Heart left ventricle (tissue), 16 donors: ENCODE measurements at places on chromosomes 5 and 9. TPM values are rescaled to one million over a fixed set of nuclear protein-coding genes. Genes with fewer than 3 reads are reported as not detected.

OLFM1 gene
- total RNA-seq, result 11.8 TPM

GRCh38 chr5:109028608-109029299 is 281.1 kb downstream of the FER start:
- DNase-seq, result no peak

DNA sequence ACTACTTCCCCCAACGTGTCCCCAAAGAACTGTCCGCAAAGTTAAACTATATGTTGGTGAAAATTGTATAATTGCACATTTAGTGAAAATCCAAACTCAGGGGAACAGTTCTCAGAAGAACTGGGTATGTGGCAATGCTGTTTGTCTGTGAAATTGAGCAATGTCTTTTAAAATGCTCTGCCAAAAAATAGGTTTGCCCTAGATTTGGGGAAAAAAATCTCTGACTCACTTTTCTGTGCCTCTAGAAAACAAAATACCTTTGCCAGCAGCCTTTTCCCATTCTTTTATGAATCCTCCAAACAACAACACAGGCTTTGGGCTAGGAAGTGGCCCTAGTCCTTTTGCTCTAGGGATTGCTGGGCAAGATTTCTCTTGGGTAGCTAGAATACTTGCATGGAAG is 37.4 kb upstream of the ZNF608 start:
- no peak for DNase-seq

GRCh38 chr5:147819261-147819770 is 12.2 kb downstream of the SPINK1 start:
- no peak for DNase-seq

GRCh38 chr5:32298059-32298415 is 14.7 kb downstream of the MTMR12 start:
- no peak for DNase-seq

ABLIM3 gene
- 70.0 TPM for total RNA-seq

DNA sequence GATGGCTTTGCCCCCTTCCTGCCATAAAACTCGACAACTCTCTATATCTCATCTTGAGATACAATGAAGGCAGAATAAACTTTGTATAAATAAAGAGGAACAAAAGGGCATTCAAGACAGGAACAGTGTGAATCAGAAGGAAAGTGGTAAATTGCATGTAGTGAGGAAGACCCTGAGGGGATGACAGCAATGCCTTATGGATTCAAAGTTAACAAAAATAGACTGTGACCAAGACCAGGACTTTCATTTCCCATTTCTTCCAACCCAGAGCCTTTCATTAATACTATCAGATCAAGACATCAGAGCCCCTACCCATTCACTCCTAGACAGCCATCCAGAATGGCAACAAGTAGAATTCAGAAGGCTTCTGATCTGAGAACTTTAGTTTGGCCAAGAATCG is 46.4 kb upstream of the ZNF462 start:
- no peak for DNase-seq

DNA sequence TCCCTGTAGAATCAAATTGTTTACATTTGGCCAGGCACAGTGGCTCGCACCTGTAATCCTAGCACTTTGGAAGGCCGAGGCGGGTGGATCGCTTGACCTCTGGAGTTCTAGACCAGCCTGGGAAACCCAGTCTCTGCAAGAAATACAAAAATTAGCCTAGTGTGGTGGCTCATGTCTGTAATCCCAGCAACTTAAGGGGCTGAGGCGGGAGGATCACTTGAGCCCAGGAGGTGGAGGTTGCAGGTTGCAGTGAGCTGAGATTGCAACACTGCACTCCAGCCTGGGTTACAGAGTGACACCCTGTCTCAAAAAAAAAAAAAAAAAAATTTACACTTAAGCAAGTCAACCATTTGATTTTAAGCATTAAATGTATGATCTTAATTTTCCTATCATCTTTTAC is 17.5 kb upstream of the IQGAP2 start:
- DNase-seq, result no peak

HBEGF gene
- total RNA-seq, result 23.6 TPM

TNFSF8 gene
- 0.56 TPM for total RNA-seq

GRCh38 chr5:1235379-1235778 is 10.2 kb downstream of the SLC6A18 start:
- DNase-seq, result no peak

GRCh38 chr5:73443829-73444498 is 4.6 kb downstream of the FOXD1 start:
- no peak for DNase-seq

GRCh38 chr5:15376803-15377202 is 123.2 kb upstream of the FBXL7 start:
- DNase-seq, result no peak

- no peak for DNase-seq
These were observed 161.5 kb upstream of the DMAC1 start for GRCh38 chr9:7961076-7961475.

TEX48 gene
- not detected for total RNA-seq

GRCh38 chr5:2848619-2849018 is 97.1 kb upstream of the IRX2 start:
- no peak for DNase-seq

ANKRD31 gene
- 0.17 TPM for total RNA-seq

DNA sequence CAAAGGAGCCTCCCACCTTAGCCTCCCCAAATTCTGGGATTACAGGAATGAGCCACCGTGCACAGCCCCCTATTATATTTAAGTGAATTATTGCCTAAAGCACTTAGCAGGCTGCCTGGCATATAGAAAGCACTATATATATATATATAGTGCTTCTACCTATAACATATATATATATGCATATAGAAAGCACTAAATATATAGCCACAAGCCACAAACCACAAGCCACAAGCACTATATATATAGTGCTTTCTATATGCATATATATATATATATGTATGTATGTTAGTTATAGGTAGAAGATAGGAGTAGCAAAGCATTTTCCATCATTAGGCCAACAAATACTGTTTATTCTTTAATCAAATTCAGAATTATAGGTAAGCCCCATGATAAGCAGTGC is 185.8 kb downstream of the CWC27 start:
- DNase-seq, result no peak

DNA sequence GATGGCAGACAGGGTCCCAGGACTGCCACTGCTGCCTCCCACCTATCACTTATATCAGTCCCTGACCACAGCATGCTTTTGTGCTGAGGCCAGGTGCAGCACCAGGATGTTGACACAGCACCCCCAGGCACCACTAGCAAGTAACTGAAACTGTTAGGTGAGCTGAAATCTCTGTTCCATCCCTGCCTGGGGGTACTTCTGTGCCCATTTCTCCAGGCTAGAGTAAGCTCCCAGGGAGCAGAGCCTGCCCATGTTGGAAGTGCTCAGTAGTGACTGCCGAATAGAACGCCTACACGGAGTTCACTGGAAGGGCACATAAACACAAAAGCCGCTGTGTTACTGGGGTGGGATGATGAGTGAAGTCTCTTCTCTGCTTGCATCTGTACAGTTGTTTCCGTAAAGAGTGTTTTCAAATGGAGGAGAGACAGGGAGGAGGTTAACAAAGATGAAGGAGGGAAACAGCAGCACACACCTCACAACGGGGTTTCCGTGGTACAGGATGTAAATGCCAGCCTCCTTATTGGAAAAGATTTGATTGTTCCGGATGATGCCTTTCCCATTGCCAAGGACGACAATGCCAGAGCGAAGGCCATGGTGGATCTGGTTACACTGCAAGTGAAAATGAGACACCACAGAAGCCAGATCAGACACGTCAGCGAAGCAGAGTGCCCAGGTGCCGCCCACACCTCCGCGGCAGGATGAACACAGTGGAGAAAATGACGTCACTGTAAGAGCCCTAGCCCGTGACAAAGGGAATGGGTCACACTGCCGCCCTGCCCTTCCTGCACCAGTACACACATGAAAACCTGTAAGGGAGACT is 43.1 kb downstream of the POLR1E start:
- DNase-seq, result no peak

DNA sequence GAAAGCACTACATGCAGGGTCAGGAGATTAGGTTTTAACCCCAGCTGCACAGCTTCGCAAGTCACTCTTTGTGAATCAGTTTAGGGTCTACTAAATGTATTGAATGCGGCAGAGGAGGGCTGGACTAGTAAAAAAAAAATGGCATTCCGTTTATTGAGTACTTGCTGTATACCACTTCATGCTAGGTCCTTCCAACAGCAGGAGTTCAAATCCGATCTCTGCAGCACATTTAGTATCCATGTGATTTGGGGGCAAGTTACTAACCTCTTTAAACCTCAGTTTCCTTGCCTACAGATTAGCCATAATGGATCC is 204.4 kb downstream of the SNCAIP start:
- DNase-seq, result no peak

DNA sequence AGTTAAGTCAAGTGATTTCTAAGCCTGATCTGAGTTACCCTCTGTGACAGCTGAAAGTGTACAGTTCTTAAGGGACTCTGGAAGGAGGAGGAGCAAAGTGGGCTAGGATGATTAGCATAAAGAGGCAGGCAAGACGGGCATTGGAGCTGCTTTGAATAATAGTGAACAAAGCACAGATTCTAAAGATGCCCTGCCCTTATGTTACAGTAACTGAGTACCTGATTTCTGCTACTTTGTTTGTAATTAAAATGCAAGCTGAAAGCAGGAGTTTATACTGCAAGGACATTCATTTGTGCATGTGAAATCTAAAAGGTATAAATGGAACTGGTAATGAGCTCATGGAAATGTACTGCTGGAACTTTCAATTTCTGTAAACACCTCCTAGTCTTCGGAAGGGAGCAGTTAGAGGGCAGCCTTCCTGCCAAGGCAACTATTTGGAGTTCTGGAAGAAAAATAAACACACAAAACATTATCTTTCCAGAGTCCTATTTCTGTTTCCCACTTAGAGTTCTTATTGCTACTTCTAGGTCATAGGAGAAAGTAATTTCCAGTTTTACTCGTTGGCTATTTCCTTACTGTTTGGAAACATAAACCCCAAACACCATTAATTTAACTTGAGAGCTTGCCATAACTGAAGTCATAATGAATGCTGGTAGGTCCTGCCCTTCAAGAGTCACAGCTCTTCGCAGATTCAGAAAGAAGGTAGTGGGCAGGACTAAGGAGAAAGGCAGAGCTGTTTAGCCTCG is at the start of gene RANBP3L:
TSS of gene RANBP3L (minus strand) at position 45 of the 746 bp plus-strand sequence. CDS start 486 bp downstream, outside the sequence.
- no peak for DNase-seq

GRCh38 chr5:126004636-126005035 is 418.6 kb upstream of the GRAMD2B start:
- DNase-seq, result no peak

DNA sequence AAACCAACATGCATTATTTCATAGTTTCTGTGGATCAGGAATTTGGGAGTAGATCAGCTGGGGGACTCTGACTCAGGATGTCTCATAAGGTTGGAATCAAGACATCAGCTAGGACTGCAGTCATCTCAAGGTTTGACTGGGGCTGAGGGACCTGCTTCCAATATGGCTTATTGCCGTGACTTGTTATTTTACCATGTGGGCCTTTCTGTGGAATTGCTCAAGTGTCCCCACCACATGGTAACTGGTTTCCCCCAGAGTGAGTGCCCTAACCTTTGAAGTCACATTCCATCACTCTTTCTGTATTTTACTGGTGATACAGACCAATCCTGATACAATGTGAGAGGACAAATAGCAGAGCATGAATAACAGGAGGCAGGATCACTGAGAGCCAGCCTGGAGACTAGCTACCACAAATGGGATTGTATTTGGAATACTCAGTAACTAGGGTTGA is 70.2 kb upstream of the ELL2 start:
- no peak for DNase-seq

DNA sequence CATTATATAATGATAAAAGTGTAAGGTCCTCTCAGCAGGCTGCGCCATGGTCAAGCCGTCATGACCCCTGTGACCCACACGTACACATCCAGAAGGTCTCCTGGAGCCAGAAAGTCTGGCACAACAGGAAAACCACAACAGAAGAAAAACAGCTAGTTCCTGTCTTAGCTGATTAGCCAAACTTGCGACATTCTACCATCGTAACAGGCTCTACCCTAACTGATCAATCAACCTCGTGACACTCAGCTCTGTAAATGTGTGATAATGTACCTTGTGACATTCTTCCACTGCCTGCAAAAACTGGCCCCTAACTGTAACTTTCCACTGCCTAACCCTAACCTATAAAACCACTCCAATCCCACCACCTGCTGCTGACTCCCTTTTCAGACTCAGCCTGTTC is 316.4 kb upstream of the TUSC1 start:
- DNase-seq, result no peak

GRCh38 chr9:35522700-35523099 is 32.8 kb downstream of the RUSC2 start:
- DNase-seq, result no peak

DNA sequence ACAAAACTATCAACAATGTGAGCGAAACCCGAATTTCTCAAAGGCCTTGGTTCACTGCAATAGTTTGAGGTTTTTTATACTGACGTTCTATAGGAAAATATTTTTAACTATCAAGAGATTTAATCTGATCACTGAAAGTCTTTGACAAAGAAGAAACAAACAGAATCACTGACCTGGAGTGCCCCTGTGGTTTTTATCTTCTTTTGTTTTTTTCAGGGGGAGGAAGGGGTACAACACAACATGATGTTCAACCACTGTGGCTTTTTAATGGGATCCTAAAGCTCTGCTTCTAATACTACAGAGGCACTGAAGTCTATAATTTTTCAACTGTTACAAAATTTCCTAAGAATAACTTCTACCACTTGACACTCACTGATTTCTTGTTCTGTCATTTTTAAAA is 185.9 kb downstream of the AP3B1 start:
- DNase-seq, result no peak

- DNase-seq, result no peak
These were observed 74.3 kb upstream of the MOCS2 start for GRCh38 chr5:53183880-53184279.

LCN9 gene
- total RNA-seq, result not detected

GRCh38 chr5:88536146-88536545 is 267.5 kb upstream of the TMEM161B start:
- no peak for DNase-seq

DNA sequence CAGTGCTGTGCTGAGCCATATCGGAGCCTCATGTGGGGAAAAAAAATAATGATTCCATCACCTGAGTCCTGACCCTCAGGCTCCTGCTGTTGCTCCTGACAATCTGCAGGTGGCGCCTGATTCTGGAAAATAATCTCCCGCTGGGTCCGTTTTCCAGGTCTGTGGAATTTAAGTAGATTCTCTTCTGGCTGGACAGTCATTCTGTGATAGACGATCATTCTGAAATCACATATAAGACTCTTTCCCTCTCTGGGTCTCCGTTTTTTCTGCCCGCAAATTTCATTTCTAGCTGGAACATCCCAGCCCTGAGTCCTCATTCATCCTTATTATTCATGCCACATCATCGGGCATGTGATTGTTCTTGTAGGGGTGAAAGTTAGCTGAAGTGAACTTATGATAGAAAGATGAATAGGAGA is 22.1 kb upstream of the STXBP1 start:
- DNase-seq, result peak; percentile 68

ANKRD55 gene
- not detected for total RNA-seq

- DNase-seq, result no peak
These were observed 299.4 kb downstream of the PARP8 start for GRCh38 chr5:50965654-50966375.

DMGDH gene
- 3.2 TPM for total RNA-seq
